ENCODE measurements at places on chromosomes 16 and 17.

DNA sequence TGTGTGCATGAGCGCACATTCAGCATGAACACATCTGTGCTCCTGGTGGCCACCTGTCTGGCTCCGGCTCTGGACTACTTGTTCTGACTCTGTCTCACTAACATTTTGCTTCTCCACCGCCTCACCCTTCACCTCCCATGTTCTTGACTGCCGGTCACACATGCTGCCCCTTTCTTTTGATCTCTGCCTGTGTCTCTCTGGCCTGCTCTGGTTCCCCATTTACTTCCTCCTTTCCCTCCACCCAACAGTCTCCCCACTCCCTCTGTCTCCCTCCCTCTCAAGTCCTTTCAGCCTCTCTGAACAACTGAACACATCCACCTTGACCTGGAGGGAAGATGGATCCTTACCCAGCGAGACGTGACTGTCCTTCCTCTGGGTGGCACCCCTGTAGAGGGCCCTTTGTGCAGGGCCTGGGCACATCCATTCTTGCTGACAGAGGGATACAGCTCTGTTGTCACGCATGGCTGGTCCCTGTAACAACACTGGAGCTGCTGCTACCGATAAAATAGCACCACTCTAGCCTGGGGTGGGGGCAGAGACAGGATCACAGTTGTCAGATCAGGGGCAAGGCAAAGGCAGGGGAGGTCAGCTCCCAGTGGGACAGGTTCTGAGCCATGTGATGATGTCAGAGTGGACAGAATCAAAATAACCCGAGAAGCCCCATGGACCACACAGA is 11.0 kb downstream of the ZSCAN32 start:
- no peak for DNase-seq

- no peak for DNase-seq
Observed at GRCh38 chr16:75121949-75122568, 5.5 kb upstream of the LDHD start.

DNA sequence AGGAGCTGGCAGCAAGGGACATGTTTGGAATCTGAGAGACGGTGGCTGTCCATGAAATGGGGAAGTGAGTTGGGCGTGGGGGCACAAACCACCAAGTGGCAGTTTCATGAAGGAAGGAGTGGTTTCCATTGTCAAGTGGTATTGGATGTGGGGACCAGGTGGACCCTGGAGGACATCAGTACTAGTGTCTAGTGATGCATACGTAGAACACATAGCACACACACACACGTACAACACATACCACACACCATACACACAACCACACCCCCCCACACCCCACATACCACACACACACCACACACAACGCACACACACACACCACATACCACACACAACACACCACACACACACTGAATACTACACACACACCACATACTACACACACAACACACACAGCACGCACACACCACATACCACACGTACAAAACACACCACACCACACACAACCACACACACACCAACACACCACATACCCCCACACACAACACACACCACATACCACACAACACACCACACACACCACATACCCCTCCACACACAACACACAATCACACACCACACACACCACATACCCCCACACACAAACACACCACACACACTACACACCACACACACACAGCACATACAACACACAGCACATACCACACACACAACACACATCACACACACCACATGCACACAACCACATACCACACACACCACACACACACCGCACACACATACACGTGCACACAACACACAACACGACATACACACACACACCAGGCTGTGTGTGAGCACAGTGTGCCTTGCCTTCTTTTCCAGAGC is 41.1 kb upstream of the GSE1 start:
- peak; percentile 99 for DNase-seq

- no peak for DNase-seq
Observed at GRCh38 chr16:79042886-79043285, 557.7 kb downstream of the MAF start.

DNA sequence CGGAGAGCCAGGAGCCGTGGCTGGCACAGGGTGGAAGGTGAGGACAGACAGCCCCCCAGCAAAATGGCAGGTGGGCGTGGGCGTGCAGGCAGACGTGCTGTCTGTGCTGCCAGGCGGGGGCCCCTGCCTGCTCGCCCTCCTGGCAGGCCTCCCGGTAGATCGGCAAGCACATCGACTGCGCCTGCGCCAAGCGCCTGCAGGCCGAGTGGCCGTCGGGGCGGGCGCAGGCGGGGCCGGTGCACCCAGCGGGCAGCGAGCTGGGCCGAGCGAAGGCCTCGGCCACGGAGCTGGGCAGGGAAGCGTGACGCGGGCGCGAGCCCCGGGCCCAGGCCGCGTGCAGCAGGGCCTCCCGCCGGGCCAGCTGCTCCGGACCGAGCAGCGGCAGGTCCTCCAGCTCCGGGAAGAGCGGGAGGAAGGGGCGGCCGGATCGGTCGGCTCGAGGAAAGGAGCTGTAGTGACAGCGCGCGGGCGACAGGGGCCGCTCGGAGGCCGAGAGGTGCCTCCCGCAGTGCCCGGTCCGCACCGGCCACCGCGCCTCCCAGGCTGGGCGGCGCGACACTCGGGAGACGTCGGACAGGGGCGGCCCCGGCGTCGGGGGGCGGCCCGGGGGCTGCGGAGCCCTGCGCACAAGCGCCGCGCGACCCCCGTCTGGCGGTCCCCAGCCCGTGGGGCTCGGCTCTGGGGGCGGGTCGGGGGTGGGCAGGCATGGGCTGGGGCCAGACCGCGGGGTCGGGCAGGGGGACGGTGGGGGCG is 16.9 kb downstream of the GRIN2C start:
- DNase-seq = no peak

- no peak for DNase-seq
Observed at GRCh38 chr17:79135628-79136405, 61.2 kb downstream of the ENGASE start.

GRCh38 chr17:27283060-27283459 is 10.9 kb upstream of the WSB1 start:
- peak; percentile 67 for DNase-seq

GRCh38 chr17:70375813-70376770 is 206.8 kb downstream of the KCNJ2 start:
- no peak for DNase-seq

DNA sequence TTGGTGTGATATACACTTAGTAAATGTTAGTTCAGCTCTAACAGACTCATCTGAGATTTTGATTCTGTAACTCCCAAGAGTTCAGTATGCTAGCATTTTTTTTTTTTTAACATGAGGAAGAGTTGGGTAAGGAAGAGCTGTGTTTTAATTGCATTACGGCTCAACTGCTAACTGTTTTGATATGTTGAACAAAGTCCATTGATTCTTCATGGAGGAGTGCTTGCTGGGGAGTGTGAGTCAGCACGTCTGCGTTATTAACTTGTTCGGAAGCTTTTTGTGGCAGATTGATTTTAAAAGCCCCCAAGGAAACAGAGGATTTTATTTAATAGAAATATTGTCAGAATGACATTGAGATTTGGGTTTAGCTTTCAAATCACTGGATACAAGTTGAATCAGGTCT is 45.8 kb downstream of the PITPNC1 start:
- DNase-seq = no peak

DNA sequence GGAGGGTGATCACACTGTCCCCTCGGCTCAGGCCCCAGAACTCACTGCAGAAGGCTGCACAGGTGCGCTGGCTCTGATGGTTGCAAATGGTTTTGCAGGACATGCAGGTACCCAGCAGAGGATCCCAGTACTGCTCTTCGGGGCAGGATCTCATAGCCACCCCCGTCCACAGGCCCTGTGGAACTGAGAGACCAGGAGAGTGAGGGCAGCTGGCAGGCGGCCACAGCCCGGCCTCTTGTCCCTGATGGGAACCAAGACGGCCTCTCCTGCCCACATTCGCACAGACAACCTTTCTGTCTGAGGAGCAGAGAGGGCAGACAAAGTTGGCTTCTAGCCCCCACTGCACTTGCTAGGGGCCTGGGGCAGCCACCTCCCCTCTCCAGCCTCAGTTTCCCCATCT is 19.5 kb downstream of the TNFRSF13B start:
- DNase-seq = no peak

GRCh38 chr17:77400445-77400870 is 259.7 kb downstream of the SEC14L1 start:
- peak; percentile 51 for DNase-seq

- peak; percentile 28 for DNase-seq
Observed at GRCh38 chr17:13761038-13761603, 159.4 kb upstream of the HS3ST3A1 start.

DNA sequence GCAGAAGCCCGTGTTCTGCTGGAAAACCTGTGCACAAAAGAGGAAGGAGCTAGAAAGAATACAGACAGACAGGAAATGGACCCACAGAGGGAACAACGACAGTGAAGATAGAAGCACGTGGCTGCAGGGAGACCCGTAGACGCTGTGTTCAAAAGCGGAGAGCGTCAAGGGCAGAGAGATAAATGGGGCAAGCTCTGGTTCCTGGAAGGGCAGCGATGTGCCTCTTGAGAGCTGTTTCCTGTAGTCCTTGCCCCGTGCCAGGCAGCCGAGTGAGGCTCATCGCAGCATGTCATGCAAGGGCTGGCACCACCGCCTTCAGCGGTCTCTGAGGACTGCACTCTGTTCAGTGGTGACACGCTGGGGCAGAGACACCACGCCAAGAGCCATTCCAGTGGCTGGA is 43.6 kb upstream of the CACNG5 start:
- DNase-seq = peak; percentile 80

DNA sequence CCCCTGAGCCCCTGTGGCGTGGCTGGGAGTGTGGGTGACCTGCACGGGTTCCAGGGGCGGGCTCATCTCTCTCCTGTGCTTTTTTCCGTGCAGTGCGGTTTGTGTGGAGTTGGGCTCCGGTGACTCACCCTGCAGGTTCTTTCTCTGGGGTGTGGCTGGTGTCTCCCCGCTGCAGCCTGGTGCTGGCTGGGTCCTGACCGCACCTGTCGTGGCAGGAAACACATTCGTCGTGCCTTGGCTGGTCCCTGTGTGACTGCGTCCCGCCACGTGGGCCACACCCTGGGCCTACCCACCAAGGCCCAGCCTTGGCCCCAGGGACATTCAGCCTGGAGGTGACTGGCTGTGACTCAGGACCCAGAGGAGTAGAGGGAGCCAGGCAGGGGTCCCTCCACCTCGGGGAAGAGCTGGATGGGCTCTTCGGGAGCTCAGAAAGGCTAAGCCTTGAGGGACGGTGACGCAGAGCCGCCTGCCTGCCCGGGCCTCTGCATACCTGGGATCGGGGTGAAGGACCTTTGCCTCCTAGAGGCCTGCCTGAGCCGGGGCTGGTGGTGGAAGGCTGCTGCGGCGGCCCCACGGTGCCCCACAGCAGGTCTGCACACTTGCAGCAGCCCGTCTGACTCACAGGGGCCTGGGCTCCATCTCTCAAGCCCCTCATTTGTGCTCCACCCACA is 7.8 kb downstream of the TRAF7 start:
- DNase-seq = no peak

DNA sequence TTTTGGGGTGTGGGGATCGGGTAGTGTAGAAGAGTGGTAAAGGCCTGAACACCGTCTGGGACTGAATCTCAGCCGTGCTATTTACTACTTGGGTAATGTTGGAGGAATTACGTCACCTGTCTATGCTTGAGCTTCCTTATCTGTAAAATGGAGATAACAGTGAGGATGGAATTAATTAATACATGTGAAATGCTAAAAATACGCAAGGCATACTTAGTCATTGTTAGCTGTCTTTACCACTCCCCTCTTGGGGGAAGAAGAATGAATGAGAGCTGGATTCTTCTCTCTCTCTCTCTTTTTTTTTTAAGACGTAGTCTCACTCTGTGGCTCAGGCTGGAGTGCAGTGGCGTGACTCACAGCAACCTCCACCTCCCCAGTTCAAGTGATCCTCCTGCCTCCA is 41.1 kb upstream of the TANGO6 start:
- DNase-seq = no peak

DNA sequence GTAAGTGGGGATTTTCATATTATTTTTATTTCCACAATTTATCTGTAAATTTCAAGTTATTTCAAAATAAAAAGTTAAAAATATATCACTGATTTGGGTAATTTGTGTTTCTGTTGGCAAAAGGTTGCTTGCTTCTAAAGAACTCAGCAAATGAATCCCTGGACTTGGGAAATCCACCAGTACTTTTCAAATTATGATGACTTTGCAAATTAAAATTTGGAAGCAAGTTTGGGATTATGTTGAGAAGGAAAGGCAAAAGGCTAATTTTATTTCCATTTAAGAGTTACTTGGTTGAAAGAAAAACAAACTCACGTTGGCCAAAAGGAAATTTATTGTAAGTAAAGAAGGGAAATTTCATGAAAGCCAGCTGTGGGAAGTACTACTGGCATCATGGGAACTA is 220.3 kb downstream of the MAP2K6 start:
- DNase-seq = no peak

- no peak for DNase-seq
Observed at GRCh38 chr16:12513791-12514175, 289.9 kb downstream of the CPPED1 start.

GRCh38 chr16:30049871-30050270 is 15.7 kb upstream of the ALDOA start:
- no peak for DNase-seq

GRCh38 chr17:33602981-33603380 is 309.9 kb upstream of the ASIC2 start:
- DNase-seq = no peak

- peak; percentile 30 for DNase-seq
Observed at GRCh38 chr17:1473170-1473569, 17.1 kb upstream of the CRK start.

GRCh38 chr17:52147872-52148271 is 10.6 kb downstream of the CA10 start:
- peak; percentile 93 for DNase-seq

Data from MV-4-11 (cell line).